Esophagus mucosa (tissue), 1 donor: ENCODE measurements at places on chromosomes 4 and X. TPM values are rescaled to one million over a fixed set of nuclear protein-coding genes. Genes with fewer than 3 reads are reported as not detected.
A peak's percentile ranks its signal among the peaks of the same experiment; 100 is the strongest.

The SPANXB1 gene
- total RNA-seq: not detected

The ARHGAP36 gene
- total RNA-seq: not detected

The IL9R gene
- 0.44 TPM for total RNA-seq

The ADGRA3 gene
- 6.3 TPM for total RNA-seq

The GLRA3 gene
- not detected for total RNA-seq

The DGAT2L6 gene
- total RNA-seq: not detected

The NDST3 gene
- total RNA-seq: not detected

The ADH1B gene
- total RNA-seq: 14.2 TPM

The FAM9B gene
- total RNA-seq: not detected

The KCND1 gene
- total RNA-seq: 0.28 TPM

The CLDN34 gene
- total RNA-seq: 0.20 TPM

The JCHAIN gene
- total RNA-seq: 21.1 TPM

The ZFYVE28 gene
- 5.3 TPM for total RNA-seq

The DUSP21 gene
- total RNA-seq: not detected

The EFHC2 gene
- 0.80 TPM for total RNA-seq

DNA sequence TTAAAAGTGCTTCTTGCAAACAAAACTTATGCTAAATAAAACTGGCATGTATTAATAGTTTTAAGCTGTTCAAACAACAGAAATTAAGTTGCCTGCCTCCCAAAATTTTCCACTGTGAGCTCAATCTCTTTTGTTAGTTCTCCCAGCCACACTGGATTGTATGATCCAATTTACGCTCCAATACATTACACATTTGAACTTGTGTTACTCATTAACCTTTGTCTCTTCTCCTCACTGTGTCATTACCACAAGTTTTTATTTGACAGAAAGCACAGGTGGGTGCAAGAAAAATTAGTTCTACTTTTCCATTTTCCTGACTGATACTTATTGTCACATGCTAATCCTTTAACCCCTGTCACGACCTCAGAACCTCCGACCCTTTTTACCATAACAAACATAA is 55.5 kb downstream of the SHISA3 start:
- no peak for ATAC-seq

- ATAC-seq: no peak
These were observed 64.7 kb upstream of the NKX1-1 start for GRCh38 chr4:1470816-1471442.

DNA sequence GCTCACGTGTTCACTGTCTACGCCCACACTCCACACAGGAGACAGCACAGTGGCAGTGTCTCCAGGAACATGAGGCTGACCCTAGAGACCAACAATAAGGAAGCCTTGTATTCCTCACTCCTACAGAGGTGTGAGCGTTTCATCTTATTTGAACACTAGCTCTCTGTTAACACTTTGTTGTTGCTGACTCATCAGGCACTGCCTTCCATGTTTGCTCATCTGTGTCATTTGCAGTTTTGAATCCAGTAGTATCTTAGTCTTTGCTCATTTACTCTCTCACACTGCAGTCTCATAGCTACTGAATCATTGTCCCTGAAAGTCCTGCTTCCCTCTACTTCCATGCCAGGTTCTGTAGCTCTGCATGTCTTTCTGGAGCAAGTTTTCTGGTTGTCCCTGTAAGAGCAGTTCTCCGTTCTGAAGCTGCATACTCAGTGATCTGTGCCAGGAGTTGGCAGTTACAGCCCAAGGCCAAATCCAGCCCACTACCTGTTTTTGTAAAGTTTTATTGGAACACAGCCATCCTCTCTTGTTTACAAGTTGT is 80.3 kb upstream of the DCLK2 start:
- ATAC-seq: peak; percentile 77

DNA sequence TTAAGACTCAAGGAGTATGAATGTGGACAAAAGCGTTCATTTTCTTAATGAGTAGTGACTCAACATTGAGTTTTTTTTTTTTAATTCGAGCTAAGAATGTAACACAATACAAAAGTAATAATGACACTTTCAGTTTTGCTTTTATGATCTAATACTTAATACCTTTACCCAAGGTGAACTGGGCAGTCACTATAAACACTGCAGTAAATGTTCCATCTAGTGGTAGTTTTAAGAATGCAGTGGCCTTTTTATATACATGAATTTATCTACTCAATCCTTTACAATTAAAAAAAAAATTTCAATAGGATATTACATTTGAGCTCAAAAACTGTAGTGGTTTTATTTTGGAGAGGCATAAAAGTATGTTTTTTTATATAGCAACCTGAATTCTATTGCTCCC is 33.9 kb downstream of the PDK3 start:
- ATAC-seq: peak; percentile 72

- no peak for ATAC-seq
These were observed 333.3 kb downstream of the ANK2 start for GRCh38 chr4:113382704-113383103.

DNA sequence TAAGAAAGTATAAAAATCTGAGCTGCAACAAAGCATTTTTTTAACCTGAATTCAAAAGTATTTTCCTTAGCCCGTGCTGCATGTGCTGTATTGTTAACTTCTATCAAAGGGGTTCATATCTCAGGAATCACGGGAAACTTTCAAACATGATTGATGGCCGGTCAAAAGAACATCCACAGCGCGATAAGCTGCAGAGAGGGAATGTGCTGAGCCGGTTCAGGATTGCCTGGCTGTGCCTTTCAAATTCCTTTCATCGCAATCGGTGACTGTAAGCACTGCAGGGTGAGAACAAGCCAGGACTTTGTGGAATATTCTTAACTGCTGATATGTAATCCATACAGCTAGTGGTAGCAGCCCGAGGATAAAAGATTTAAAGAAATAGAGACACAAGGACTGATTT is 210.9 kb upstream of the NOCT start:
- ATAC-seq: no peak

- no peak for ATAC-seq
These were observed 88.2 kb upstream of the TECRL start for GRCh38 chr4:64497491-64497890.

DNA sequence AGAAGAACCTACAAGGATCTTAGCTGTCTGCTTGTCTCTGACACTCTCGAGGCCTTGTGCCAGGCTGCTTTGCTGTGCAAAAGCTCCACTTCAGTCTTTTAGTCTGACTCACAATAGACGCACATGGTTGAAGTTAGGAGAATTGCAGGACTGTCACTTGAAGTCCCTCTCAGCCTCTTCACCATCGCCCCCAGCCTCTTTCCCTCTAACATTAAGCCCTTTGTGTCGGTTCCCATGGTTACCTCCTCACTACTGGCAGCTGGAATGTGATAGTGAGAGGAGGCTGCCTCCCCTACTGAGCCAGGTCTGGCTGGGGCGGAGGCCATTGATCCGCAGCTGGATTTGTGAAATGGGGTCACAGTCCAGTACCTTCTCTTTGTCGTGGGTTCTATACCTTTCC is 201.8 kb downstream of the SOWAHB start:
- ATAC-seq: no peak

DNA sequence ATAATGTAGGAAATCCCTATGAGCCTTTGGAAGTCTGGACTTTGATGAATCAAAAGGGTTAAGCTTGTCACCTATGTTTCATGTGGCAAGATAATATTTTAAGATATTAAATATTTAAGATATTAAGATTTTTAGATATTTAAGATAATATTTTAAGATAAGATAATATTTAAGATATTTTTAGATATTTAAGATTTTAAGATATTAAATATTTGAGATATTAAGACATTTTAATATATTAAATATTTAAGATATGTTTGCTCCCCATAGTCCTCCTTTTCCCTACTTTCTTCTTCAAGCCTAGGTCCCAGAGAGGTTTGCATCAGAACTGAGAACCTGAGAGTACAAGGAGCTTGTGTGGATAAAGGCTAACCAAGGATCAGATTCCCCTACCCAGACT is 478.4 kb upstream of the IGFBP7 start:
- no peak for ATAC-seq

- ATAC-seq: no peak
These were observed 46.5 kb upstream of the SOD3 start for GRCh38 chr4:24748758-24749350.

- ATAC-seq: no peak
These were observed 10.9 kb upstream of the UVSSA start for GRCh38 chr4:1336088-1336491.

- no peak for ATAC-seq
These were observed 98.0 kb downstream of the RELL1 start for GRCh38 chr4:37588150-37588549.

- ATAC-seq: peak; percentile 79
These were observed 311.8 kb downstream of the ADGRL3 start for GRCh38 chr4:61511716-61512488.

- no peak for ATAC-seq
These were observed 460.1 kb upstream of the SLIT2 start for GRCh38 chr4:19791422-19792123.

DNA sequence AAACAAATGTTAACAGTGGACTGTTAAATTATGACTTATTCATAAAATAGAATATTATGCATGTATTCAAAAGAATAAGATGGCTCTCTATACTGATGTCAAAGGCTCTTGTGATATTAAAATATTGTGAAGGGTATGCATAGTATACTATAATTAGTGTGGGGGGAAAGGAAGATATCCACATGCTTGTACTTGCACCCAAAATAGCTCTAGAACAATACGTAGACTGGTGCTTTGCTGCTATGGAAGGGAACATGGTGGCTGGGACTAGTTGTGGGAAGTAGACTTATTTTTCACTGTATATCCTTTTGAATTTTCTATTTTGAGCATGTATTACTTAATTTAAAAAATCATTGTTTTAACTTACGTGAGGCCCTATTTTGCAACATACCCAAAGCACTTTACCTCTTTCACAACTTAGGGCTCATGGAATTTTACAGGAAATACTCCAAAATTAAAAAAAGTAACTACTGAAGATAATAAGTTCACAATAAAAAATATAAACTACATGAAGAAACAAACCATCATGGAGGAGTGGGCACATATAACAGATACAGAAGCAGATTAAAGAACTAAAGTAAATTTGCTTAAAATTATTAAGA is 7.9 kb downstream of the PGRMC2 start:
- ATAC-seq: no peak

DNA sequence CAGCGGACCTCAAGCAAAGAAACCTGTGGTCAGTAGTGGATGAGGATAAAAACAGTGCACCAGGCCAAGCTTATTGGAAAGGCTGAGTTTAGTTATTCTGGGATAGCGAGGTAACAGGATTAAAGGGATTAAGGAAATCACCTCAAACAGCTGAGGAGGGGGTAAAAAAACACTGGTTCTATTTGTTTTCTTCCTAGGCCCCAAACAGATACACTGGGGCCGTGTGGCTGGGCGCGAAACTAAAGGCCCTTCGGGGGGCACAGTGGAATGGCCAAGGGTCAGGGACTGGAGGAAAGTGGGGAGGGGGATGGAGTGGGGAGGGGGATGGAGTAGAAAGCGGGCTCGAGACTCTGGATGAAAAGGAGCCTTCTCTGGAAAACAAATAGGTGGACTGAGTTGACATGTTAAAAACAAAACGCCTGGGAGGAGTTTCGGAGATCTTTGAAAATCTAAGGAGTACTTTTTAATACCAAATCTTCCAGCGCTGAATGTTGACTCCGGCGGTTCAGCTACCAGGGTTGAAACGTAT is 2.9 kb downstream of the SOX3 start:
- no peak for ATAC-seq

DNA sequence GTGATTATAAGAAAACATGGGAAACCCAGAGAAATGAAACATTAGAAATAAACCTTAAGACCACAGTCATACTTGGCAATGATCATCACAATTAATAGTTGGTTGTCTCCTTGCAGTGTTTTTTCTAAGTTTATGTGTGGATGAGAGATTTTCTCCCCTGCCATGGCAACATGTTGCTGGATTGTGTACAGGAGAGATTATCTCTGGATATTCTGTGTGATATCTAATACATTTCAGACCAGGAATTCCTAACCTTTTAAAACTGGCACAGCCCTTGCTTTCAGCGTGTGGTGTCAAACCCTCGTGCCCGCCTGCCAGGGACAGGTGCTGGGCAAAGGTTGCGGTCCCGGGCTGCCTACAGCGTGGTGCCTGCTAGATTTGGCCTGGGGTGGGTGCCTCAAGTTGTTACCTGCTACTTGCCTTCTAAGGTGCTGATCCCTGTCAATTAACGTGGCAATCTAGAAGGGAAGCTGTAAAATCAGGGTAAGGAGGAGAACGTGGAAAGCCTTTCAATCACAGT is 100.5 kb downstream of the TMEM131L start:
- peak; percentile 39 for ATAC-seq

DNA sequence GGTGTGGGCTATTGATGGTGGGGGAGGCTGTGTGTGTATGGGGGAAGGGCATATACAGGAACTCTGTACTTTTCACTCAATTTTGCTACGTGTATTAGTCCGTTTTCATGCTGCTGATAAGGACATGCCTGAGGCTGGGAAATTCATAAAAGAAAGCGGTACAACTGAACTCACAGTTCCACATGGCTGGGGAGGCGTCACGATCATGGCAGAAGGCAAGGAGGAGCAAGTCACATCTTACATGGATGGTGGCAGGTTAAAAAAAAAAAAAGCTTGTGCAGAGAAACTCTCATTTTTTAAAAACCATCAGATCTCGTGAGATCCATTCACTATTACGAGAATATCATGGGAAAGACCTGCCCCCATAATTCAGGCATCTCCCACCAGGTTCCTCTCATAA is 152.3 kb downstream of the NEK1 start:
- no peak for ATAC-seq

- ATAC-seq: no peak
These were observed 6.7 kb upstream of the ZNF41 start for GRCh38 chrX:47489507-47490275.

GRCh38 chr4:109953556-109953955 is 40.9 kb downstream of the EGF start:
- ATAC-seq: no peak

- no peak for ATAC-seq
These were observed 649.3 kb downstream of the IQCM start for GRCh38 chr4:149166365-149166764.

GRCh38 chr4:10783351-10783750 is 98.8 kb upstream of the CLNK start:
- ATAC-seq: no peak

GRCh38 chrX:46770000-46770816 is 11.3 kb upstream of the SLC9A7 start:
- ATAC-seq: no peak
